ENCODE measurements at places on chromosomes 16 and 17. TPM values are rescaled to one million over a fixed set of nuclear protein-coding genes. Genes with fewer than 3 reads are reported as not detected.

The BTBD17 gene
- not detected for total RNA-seq

The TSPAN10 gene
- 1.1 TPM for total RNA-seq

The ALOXE3 gene
- not detected for total RNA-seq

The ITGA2B gene
- total RNA-seq = 5.2 TPM

The CACNG5 gene
- total RNA-seq = not detected

The GFAP gene
- not detected for total RNA-seq

The PRKCB gene
- total RNA-seq = 24.1 TPM

The TBX6 gene
- total RNA-seq = 1.6 TPM

The HCRT gene
- total RNA-seq = not detected

The OTOP3 gene
- not detected for total RNA-seq

The SOX9 gene
- total RNA-seq = 4.3 TPM

The PIRT gene
- not detected for total RNA-seq

The CDR2L gene
- 12.6 TPM for total RNA-seq

The TNFRSF17 gene
- total RNA-seq = 1.4 TPM

The XYLT1 gene
- total RNA-seq = 9.0 TPM

The MED31 gene
- total RNA-seq = 17.4 TPM

The ADAT1 gene
- total RNA-seq = 50.2 TPM

The NAE1 gene
- 37.4 TPM for total RNA-seq

The NAGS gene
- total RNA-seq = 6.4 TPM

The RANBP10 gene
- total RNA-seq = 21.7 TPM

- DNase-seq = no peak
These were observed 12.2 kb upstream of the FOXJ1 start for GRCh38 chr17:76153202-76153601.

- no peak for DNase-seq
These were observed 5.8 kb upstream of the FN3KRP start for GRCh38 chr17:82710499-82711232.

- peak; percentile 49 for DNase-seq
These were observed 6.3 kb upstream of the MNT start for GRCh38 chr17:2406903-2407790.

- no peak for DNase-seq
These were observed 7.2 kb upstream of the EXOSC6 start for GRCh38 chr16:70258946-70259345.

GRCh38 chr17:6011206-6011605 lies 59.0 kb upstream of the WSCD1 start:
- no peak for DNase-seq

GRCh38 chr16:56643080-56643778 lies 4.8 kb downstream of the MT1A start:
- DNase-seq = peak; percentile 87

DNA sequence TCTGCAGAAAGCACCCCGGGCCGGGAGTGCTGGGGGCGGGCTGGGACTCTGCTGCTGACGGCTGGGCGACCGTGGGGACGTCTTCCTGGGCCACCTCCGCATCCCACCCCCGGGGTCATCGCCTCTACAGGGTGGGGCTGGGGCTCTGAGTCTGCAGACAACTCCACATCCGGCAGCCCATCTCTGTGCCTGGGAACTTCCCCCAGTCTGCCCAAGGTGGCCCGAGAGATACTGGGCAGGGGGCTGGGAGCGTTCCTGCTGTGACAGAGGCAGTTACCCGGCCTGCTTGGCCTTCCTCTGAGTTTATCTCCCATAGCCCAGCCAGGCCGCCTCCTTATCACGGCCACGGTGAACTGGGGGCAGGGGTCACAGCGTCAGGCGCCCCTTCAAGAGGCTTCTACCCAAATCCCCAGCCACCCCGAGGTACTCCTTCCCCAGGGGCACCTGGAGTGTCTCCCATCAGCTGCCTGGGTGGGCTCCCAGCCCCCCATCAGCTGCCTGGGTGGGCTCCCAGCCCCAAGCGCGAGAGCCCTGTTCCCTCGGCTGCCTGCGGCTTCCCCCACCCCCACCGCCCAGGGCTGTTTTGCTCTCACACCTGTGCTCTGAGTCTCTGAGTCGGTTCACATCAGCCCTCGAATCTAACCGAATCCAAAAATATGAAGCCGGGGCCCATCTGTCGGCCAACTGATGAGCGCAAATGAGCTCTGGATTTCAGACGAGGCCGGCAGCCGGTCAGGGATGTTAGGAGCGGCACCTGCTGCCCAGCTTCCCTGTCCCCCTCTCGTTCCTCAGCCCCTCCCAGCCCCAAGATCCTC lies 15.6 kb upstream of the CBFA2T3 start:
- no peak for DNase-seq

- DNase-seq = no peak
These were observed 252.3 kb downstream of the SHISA9 start for GRCh38 chr16:13153696-13154095.

DNA sequence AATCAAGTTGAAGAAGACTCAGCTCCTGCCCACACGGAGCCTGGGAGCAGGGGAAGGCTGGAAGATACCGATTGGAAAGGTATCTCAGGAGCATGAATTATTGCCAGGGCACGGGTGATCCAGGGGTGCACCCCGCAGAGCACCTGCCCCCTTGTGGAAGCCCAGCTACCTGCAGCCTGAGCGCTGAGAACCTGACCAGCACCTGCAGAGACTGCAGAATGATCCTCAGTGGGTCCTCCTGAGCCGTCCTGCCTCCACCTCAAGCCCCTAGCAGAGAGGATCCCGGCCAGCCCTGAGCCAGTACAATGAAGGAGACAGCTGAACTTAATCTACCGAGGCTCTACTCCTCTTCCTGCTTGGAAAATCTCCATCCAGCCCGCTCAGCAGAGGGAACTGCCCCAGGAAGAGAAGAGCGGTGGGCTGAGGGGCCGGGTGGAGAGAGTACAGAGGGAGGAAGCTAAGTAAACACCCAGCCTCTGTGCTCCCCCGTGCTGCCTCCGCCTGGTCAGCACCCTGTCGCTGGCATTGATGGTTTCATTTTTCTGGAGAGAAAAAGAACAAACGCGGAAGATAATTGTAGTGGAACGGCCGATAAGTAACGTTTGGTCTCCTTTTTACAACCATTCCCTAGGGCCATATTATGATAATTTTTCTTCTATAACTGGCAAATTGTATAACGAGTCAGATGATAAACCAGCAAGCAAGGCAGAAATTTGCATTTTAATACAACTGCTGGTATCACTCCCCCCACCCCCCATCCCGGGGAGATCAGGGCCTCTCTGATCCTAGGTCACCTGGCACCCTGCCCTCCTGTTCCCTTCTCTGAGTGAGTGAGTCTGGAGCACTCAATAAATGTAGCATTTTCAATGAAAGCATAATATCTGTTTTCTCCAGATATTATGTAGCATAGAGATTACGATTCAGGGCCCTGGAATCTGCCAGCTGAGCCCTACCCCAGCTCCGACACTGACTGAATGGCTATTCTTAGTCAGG lies 204.5 kb upstream of the RPL38 start:
- peak; percentile 68 for DNase-seq

- no peak for DNase-seq
These were observed 900.8 kb upstream of the GOT2 start for GRCh38 chr16:59634951-59635350.

- peak; percentile 32 for DNase-seq
These were observed 90.5 kb upstream of the ZNF750 start for GRCh38 chr17:82930043-82930923.

GRCh38 chr16:74034862-74035261 lies 261.8 kb upstream of the PSMD7 start:
- no peak for DNase-seq

- no peak for DNase-seq
These were observed 978.8 kb downstream of the KCNJ18 start for GRCh38 chr17:22671110-22671509.

DNA sequence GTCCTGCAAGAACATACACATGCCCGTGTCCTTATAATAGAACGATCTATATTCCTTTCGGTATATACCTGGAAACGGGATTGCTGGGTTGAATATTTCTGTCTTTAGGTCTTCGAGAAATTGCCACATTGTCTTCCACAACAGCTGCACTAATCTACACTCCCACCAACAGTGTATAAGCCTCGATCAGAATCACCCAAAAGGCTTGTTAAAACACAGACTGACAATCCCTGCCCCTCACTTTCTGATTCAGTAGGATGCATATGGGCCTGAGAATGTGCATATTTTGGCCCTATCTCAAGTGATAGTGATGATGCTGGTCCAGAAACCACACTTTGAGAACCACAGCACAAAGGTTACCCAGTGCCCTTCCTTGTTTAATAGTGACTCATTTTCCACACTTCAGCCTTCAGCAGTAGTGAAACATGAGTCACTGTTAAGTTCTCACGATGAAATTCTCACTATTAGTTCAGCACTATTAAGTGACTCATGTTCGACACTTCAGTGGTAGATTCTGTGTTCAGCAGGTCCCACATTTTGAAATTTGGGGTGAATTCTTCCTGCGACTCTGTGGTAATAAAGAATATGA lies 215.6 kb downstream of the GRIN2A start:
- no peak for DNase-seq

DNA sequence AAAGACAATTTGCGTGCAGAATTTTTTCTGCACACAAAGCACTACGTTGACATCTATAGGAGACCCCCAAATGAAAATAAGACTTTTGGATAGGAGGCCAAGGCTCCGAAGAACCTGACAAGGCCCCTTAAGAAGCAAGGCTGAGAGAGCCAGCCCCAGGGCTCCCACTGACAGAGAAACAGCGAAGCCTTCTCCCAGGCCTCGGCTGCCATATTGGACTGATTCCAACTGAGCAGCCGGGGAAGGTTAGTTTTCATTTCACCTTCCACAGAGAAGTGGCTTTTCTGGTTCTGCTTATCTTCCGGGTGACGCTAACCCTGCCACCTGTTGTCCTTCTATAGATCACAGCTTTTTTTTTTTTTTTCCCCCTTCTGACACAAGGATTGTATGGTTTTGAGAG lies 356.7 kb downstream of the SOX9 start:
- no peak for DNase-seq

GRCh38 chr17:82055023-82055964 lies 3.6 kb downstream of the GPS1 start:
- DNase-seq = no peak

GRCh38 chr16:67184453-67184994 lies 761 bp upstream of the MATCAP1 start:
- no peak for DNase-seq

DNA sequence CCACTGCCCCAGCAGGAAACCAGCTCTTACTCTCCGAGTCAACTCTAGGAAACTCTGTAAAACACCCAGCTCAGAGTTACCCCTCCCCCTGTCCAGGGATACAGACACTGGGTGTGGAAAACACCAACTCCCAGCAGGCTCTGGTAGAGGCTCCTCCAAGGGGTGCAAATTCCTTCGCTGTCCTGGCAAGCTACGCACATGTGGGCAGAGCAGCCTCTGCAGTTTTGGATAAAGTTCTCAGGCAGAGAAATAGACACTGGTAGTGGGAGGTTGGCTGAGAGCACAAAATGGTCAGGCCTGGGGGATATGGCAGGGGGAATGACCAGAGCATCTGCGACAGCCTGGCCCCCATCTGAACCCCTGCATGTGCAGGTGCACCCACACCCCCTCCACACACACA lies 146.9 kb upstream of the SDK2 start:
- no peak for DNase-seq

- no peak for DNase-seq
These were observed 694.4 kb downstream of the MAF start for GRCh38 chr16:78906135-78906534.

- DNase-seq = no peak
These were observed 6.5 kb upstream of the CACNA1H start for GRCh38 chr16:1146409-1146808.

DNA sequence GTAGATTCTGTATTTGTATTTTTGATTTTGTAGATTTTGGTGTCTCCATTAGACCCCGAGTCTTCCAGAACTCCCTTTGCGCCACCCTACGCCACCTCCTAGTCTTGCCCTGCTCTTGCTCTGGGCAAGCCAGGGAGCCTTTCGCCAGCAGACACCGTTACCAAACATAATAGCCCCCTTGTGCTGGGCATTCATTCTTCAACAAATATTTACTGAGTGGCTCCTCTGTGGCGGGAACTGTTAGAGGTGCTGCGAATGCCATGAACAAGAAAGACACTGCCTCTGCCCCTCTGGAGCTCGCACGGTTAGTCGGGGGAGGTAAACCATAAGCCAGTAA lies 841 bp upstream of the GPT2 start:
- DNase-seq = no peak

DNA sequence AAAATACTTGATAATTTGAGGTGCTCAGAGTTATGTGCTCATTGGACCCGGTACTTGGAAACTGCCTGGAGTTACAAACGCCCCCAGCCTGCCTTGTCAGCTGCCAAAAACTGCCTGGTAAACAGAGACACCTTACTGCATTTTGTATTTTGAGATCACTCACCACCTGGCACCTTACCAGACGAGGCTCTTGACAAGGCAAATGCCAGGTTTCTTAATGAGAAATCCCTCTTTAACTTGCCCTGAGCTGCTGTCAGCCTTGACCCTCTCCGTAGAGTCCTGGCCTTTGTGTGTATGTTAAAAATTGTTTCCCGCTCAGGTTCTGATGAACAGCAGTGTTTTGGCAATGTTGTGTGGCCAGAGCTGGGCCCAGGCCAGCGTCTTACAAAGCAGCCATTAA lies 28.8 kb downstream of the SYT17 start:
- DNase-seq = no peak

- peak; percentile 74 for DNase-seq
These were observed at the start of gene MT1A for GRCh38 chr16:56637814-56638750. Gene MT1A, plus strand, starts transcription at chr16:56638666. Its CDS starts 73 bp downstream, at chr16:56638739.

- no peak for DNase-seq
These were observed 114.2 kb downstream of the DNAH3 start for GRCh38 chr16:21036471-21036870.

- no peak for DNase-seq
These were observed 235.5 kb downstream of the SNX29 start for GRCh38 chr16:12211870-12212690.

DNA sequence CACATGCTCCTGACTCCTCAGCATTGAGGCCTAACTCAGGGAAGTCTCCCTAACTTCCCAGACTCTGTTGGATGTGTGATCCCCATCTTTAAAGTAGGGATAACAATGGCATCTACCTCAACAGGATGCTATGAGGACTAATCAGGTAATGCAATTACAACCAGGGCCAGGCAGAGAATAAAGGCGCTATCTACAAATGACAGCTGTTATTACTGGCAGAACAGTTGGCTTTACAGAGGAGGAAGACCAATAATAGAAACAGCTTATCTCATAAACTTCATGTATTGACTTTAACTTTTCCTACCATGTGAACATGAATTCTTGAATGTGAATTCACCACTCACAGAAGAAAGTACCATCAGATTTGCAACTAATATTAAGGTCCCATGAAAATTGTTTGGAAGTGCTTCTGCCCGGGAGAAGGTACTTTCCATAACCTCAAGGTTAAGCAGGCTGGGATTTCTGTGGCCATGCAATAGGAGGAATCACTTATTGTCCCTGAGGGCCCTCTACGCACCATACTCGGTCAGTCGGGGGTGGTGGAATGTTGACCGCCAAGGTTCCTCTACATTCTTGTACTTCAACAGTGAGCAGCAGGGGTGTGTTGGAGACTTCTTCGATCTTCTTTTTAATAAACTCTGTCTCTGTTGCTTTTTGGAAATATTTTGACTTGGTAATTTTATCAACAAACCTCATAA lies 22.6 kb upstream of the ERN1 start:
- no peak for DNase-seq

- DNase-seq = peak; percentile 83
These were observed 11.5 kb downstream of the RMI2 start for GRCh38 chr16:11356573-11357331.

Measured in lower lobe of right lung (tissue), 2 donors.